Mesendoderm (in vitro differentiated cells): ENCODE measurements at places on chromosomes 3 and 15.
A peak's percentile ranks its signal among the peaks of the same experiment; 100 is the strongest.

DNA sequence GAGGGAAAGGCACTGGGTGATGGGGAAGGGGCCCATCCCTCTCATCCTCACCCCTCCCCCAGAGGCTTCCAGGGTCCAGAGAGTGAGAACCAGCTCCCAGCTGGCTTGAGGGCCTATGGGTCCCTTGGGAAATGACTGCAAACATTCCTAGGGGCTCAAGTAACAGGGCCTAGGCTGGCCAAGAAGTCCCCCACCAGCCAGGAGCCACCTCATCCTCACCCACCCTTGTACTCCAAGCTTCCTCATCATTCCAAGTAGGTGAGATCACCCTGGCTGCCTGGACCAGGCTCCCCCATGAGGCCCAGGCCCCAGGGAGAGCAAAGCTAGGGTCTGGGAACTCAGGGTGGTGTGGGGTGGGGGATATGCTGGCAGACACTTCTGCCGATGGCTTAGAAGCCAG, 14.8 kb downstream of the LOXL1 start:
- peak; percentile 87 for DNase-seq

- no peak for DNase-seq
Observed at GRCh38 chr3:128607710-128608048, 42.9 kb downstream of the RPN1 start.

DNA sequence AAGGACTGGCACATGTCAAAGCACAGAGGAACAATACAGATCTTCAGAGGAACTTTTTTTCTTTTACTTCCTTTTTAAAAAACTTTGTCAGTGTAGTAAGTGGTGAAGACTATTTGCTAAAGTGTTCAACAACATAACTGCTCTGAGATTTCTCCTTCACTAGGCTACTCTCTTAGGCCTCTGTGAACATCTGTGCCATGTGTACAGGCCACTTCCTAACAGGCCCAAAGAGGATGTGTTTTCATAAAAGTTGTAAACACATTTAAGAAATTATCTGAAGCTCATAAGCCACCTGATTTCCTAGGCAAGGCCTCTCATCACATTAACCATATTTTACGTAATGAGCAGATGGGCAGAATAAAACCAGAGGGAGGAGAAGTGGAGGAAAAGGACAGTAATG, 235.4 kb downstream of the FHIT start:
- DNase-seq: no peak

DNA sequence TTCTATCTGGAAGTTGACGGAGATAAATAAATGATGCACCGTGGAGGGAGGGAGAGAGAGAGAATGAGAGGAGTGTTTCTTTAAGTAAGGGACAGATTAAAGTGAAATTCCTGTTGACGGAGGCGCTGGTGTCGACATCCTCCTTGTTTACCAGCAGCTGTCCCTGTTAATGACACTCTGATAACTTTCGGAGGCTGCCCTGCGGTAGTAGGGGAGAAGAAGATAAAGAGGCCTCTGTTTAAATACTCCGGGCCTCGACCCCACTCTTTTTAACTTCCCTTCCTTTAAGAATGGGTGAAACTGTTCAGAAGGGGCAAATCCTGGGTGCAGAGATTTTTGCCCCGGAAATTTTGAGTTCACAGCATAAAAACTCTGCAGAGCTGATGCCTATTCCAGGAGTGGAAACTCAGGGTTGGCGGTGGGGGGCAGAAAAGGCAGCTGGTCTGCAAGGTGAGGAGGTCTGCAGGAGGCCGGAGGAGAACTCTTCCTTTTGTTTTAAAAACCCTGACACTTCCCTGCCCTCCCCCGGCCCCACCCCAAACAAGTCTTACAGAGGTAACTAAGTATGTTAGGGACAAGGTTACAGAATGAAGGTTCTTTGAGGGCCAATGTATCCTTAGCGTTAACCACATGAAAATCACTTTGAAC, 276.6 kb upstream of the NR2F2 start:
- peak; percentile 91 for DNase-seq

GRCh38 chr3:190384309-190384756, 3.6 kb upstream of the CLDN16 start:
- DNase-seq: peak; percentile 80

DNA sequence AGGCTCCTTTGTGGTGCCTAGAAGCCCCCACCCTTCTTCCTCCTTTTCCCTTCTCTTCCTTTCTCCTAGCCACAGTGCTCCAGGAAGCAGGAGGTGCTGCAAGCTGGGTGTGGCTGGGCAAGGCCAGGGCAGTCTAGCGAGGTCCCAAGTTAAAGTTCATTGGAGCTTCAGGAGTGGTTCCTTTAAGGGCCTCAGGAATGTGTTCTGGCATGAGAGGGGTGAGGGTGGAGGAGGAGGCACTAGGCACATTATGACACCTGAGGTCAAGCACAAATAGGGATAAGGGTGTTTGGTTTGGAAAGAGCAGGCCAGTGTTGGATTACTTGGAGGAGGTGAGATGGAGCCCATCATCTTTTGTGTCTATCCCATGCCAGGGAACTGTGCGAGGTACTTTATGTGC, 258.7 kb downstream of the TLE3 start:
- no peak for DNase-seq

DNA sequence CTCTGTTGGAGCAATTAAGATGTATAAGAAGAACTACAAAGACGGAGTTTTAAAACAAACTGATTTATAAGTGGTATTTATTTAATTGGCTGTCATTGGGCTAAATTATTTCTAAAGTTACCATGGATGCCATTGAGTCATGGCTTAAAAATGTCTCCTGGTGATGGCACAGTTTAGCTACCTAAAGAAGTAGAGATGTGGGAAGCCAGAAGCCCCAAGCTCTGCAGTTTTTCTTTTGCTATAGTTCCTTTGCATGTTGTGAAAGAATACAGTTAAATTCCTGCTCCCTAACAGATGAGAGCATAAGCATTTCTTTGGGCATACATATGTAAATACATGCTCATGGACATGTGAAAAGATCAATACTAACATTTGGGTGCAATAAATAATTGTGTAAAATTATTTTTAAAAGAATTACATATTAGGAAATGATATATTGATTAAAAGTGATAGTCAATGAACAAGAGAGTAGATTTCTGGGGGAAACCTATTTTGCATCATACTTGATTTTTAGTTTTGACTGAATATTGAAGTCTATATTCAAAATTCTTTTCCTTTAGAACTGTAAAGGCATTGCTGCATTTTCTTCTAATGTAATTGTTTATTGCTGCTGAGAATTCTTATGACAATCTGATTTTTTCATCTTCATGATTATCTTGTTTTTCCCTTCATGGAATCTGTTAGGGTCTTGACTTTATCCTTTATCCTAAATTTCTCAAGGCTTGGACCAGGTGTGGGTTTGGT, 2.1 kb downstream of the OPA1 start:
- peak; percentile 65 for DNase-seq

- DNase-seq: peak; percentile 68
Observed at GRCh38 chr3:126959921-126960603, 22.9 kb upstream of the PLXNA1 start.

DNA sequence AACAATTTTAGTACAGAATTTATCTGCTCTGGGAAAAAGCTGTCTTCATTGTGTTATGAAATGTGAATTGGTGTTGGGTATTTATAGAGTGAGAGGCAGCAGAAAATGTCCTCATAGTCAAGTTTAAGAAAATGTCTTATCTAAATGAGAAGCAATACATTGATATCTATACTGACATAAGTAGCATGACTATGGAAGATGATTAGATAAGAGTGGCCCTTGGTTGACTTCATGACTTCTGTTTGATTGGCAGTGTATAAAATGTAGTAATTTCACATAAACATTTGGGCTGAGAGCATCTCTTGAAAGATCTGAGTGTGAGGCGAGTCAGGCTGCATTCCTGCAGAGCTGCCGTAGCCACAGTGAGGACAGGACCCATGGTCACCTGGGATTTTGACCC, 19.4 kb downstream of the MCTP2 start:
- DNase-seq: no peak

GRCh38 chr3:107496855-107497254, 25.9 kb upstream of the BBX start:
- DNase-seq: no peak

DNA sequence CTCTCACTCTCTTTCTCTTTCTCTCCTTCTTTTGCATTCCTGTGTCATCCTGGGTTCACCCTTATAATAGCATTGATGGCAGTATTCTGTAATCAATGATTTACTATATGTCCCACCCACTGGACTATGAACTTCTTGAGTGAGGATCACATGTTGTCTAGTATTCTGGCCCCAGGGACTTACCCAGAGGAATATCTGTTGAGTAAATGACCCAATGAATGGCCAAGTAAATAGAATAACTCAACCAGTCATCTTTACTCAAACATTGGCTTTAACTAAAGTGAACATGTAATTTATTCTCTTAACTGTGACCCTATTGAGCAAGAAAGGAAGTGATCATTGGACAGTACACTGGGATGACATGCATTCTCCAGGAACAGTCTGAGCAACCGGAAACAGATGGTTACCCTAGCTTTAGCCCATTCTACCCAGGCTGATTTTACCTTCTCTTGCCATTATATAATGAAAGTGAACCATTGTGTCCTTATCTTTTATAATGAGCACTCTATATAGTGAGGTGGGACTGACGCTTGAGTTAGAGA, 94.5 kb upstream of the SOX14 start:
- DNase-seq: no peak

GRCh38 chr3:155673421-155673820, 71.5 kb downstream of the PLCH1 start:
- DNase-seq: no peak

- no peak for DNase-seq
Observed at GRCh38 chr3:4044619-4045018, 245.4 kb downstream of the LRRN1 start.

GRCh38 chr3:166013073-166013679, 176.0 kb upstream of the BCHE start:
- peak; percentile 33 for DNase-seq

GRCh38 chr15:86863226-86863915, 783.7 kb downstream of the AGBL1 start:
- peak; percentile 40 for DNase-seq

- no peak for DNase-seq
Observed at GRCh38 chr3:56732109-56732508, 49.0 kb upstream of the TASOR start.

- no peak for DNase-seq
Observed at GRCh38 chr15:36653851-36654250, 74.4 kb downstream of the CDIN1 start.

GRCh38 chr3:32397941-32398340, 6.3 kb downstream of the CMTM7 start:
- DNase-seq: no peak

DNA sequence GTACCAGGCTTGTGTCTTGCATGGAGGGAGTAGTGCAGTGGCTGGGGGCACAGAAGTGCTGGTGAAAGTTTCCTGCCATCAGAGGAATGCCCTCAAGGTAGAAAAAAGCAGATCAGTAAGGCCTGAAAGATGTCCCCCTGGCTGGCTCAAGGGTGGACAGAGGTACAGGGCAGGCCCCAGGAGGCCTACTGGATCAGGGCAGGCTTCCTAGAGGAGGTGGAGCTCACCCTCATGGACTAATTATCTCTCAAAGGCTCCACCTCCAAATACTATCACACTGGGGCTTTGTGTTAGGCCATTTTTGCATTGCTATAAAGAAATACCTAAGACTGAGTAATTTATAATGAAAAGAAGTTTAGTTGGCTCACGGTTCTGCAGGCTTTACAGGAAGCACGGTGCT, 7.8 kb downstream of the SPSB4 start:
- DNase-seq: no peak

GRCh38 chr3:141540531-141540930, 53.7 kb downstream of the RASA2 start:
- no peak for DNase-seq

DNA sequence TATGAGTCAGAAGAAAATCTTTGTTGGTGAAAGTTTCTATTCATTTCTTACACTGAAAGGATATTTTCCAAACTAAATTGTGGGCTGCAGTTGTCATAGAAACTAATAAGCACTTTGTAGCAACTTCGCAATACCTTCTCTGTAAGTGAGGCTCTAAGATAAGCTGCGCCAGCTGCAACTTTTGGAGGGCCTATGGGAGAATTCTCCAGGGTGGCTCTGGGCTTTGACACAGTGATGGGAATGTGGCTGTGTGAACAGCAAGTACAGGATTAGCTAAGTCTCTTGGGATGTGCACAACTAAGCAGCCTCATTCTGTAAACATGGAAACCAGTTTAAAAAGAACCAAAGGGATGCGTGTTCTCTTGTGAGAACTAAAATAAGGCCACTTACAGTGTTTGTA, 124.6 kb upstream of the SGO1 start:
- no peak for DNase-seq

- peak; percentile 37 for DNase-seq
Observed at GRCh38 chr3:100796556-100796955, 87.3 kb downstream of the TFG start.

DNA sequence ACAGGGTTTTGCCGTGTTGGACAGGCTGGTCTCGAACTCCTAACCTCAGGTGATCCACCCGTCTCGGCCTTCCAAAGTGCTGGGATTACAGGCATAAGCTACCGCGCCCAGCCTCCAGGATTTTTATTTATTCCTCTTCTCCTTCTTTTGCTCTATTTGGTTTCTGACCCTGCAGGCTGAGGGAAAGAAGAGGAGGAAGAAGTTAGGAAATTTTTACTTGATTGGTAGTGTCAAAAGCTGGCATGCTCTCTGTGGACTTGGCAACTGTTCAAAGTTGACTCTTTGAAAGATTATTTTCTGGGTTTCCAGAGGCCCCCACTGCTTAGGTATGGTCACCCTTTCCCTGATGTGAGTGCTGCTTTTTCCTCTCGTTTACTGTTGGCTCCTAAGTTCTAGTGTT, 372.2 kb downstream of the DIPK2A start:
- DNase-seq: no peak

DNA sequence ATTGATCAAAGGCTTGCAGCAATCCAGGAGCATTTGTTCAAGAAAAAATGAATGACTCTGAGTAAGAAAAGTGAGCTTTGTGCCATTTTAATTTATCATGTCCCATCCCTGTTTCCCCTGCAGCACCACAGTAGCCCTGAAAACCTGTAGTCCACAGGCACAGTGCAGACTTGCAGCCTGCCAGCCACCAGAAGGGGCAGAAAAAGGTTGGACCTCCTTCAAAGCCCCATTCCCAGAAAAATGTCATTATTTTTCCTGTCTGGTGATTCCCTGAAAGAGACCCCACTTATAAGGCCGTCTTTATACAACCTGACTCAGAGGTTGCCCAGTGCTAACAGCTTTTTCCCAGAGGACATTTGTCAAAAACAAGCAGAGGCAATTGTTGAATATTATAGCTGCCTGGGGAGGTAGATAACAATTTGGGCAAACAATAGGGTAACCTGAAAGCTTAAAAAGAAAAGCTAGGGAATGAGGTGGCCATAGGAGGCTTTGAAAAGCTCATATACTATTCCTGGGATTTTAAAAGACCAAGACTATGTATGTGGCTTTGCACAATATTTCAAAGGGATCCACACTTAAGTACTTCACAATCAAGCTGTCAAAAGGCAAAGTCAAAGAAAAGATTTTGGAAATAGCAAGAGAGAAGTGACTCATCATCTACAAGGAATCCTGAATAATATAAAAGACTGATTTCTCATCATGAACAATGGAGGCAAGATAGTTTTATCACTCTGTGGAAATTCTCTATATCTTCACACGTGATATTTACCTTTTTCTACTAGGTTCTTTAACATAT, 136.8 kb upstream of the PLXNA1 start:
- DNase-seq: peak; percentile 47

- DNase-seq: no peak
Observed at GRCh38 chr3:96071097-96071496, 743.3 kb upstream of the EPHA6 start.

GRCh38 chr3:187926620-187927019, 181.4 kb upstream of the BCL6 start:
- DNase-seq: no peak

GRCh38 chr3:150079029-150079739, 108.5 kb upstream of the PFN2 start:
- DNase-seq: no peak

- DNase-seq: no peak
Observed at GRCh38 chr15:56236197-56236596, 7.5 kb downstream of the RFX7 start.

- no peak for DNase-seq
Observed at GRCh38 chr3:57389271-57389670, 96.8 kb upstream of the ASB14 start.
